ENCODE measurements at places on chromosomes 6 and 20. TPM values are rescaled to one million over a fixed set of nuclear protein-coding genes. Genes with fewer than 3 reads are reported as not detected.

DEF6 gene
- 0.81 TPM for total RNA-seq

SPEF1 gene
- total RNA-seq = not detected

C20orf204 gene
- total RNA-seq = 1.7 TPM

EYS gene
- total RNA-seq = under 0.01 TPM

ASIP gene
- 0.32 TPM for total RNA-seq

SIRPG gene
- total RNA-seq = not detected

CRISP2 gene
- not detected for total RNA-seq
